ENCODE measurements at places on chromosomes 12 and 14.

DNA sequence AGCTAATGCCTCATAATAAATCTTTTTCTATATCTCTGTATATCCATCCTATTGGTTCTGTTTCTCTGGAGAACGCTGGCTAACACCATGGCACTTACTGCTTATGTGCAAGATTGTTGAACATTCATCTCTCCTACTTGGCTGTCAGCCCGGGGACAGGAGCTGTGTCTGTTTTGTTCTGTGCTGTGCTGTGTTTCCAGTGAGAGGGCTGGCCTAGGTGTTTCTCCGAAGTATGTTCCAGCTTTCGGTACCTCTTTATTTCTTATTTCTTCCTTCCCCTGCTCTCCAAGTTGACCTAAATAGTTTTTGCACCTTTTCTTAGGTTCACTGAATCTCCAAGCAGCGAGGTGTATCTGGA is 18.8 kb upstream of the NR4A1 start:
- DNase-seq, result no peak

DNA sequence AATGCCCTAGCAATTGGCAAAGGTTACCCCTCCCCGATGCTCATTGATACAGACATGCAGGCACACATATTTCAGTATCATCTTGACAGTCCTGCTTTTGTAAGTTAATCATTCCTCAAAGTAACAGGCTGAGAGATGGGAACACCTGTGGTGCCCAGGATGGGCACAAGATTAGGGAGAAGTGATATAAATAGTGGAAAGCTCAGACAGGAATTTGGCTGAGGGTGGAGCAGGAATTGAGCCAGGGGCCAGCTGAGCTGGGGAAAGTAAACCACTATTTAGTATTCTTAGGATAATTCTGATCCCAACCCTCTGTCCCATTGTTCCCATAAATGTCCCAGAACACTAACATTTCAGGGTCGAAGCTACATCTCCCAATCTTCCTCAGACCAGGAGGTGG is 38.3 kb downstream of the DAO start:
- DNase-seq, result no peak

DNA sequence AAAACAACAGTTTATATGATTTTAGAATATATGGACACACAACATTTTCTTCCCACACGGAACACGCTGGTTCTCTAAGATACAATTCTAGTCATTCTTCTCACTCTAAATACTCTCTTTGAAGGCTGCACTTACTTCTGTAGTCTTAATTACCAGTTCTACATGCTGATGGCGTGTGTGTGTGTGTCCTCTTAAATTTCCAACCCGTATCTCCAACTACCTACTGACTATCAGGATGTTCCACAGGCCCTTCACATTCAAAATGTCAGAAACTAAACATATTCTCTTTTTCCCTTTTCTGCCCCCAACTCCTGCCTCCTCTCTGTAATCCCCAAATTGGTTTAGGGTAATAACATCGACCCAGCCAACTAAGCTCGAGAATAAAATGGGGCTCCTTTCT is 75.2 kb downstream of the DUSP16 start:
- no peak for DNase-seq

- DNase-seq, result no peak
Measured at GRCh38 chr14:100725587-100726387, 905 bp upstream of the DLK1 start.

DNA sequence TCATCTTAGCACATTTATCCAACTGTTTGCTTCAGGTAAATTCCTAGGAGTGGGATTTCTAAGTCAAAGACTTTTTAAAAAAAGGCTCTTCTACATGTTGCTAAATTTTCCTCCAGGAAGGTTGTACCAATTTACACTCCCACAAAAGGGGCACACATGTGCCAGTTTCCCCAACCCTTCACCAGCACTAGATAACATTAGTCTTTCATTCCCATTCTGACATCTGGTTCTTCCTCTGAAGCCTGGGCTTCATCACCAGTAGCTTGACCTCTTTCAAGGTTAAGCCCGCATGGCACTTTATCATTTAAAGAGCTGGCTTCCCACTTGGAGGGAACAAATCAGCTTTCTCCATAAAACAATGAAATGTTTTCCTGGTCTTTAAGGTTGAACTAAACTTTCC is 168.4 kb downstream of the MYRFL start:
- no peak for DNase-seq

- DNase-seq, result no peak
Measured at GRCh38 chr14:69048456-69048855, 69.4 kb upstream of the ACTN1 start.

DNA sequence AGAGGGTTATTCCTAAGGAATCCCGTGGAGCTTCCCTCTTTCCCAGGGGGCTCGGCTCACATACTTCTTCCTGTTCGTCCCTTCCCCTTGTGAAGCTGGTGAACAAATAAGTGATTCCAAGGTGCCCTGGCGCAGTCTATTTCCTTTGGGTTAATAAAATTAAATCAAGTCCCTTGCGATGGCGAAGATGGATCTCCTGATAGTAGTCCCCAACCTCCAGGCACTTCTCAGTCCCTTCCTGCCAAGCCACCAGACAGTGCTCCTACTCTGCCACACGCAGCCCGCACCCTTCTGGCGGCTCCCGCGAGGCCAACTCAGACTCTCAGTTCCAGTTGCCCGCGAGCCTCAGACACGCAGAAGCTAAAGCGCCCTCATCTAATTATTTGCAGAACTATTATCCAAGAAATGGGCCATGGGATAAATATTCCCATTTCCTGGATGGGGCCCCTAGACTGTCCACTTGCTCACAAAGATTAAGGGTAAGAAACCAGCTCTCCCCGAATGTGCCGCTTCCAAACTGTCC is 2.4 kb upstream of the SIX6 start:
- DNase-seq, result no peak

DNA sequence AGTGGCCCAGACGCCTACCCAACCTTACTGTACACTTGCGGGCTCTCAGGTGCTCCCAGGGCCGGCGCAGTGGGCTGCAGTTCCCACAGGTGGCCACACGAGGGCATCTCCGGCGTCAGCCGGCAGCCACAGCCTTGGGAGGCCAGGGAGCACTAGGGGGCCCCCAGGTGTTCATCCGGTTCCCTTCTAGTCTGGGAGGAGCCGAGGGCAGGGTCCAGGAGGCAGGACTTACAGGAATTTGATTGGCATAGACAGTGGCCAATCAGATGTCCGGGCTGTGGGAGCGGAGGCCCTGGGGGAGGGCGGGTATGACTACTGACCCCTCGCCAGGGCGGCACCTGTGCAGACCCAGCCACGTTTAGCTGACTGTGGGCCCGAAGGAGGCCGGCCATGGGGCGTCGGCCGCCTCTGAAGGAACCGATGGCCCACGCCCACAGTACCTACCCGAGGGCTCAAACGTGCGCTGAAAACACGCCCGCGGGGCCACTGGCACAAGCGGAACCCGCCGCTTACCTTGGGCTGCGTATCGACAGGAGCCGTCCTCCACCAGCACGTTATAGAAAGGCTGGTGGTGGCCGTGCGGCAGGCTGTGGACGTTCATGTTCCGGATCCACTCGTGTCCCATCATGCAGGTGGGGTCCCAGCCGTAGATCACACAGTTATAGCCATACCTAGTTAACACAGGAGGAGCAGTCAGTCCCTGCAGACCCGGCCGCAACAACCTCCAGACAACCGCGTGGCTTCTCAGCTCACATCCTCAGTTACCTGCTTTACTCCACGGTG is 34.8 kb downstream of the FBXO21 start:
- peak; percentile 70 for DNase-seq

GRCh38 chr12:32450768-32451167 is 51.4 kb downstream of the FGD4 start:
- DNase-seq, result no peak

GRCh38 chr12:51403159-51403558 is 12.0 kb upstream of the GALNT6 start:
- DNase-seq, result no peak

GRCh38 chr14:89312932-89313331 is 104.1 kb downstream of the FOXN3 start:
- no peak for DNase-seq

DNA sequence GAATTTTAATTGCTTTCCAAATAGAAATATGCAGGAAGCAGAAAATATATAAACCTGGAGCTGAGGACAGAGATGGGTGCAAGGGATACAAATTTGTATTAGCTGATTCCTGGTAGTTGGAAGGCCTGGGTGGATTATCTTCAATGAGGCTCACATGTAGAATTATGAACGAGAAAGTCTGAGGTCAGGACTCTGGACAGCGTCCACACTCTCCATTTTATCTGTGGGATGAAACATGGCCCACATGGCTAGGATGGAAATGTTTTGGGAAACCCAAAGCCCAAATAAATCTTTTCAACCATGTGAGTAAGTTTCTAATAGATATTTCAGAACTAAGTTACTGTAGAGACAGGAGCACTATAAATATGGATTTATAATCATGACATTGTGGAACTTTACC is 256.1 kb downstream of the APAF1 start:
- DNase-seq, result no peak

GRCh38 chr14:71739273-71739990 is 192.8 kb upstream of the RGS6 start:
- DNase-seq, result no peak

GRCh38 chr12:57138526-57139272 is 8.7 kb downstream of the LRP1-AS start:
- no peak for DNase-seq

DNA sequence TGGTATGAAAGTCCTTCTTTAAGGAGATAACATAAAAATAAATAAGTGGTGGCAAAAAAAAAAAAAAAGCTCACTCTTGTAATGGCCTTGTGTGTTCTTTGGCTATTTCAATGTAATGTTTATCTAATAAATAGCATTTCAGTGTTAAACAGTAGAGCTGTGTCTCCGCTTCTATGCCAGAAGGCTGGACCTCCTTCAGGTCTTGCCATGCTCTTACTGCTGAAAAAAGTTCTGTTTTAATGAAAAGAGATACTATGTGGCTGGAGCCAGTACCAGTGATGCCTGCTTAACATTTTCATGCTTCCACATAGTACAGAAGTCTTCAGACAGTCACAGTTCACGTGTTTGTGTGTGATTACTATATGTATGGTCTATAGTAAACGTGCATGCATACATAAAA is 74.1 kb upstream of the PRICKLE1 start:
- DNase-seq, result no peak

DNA sequence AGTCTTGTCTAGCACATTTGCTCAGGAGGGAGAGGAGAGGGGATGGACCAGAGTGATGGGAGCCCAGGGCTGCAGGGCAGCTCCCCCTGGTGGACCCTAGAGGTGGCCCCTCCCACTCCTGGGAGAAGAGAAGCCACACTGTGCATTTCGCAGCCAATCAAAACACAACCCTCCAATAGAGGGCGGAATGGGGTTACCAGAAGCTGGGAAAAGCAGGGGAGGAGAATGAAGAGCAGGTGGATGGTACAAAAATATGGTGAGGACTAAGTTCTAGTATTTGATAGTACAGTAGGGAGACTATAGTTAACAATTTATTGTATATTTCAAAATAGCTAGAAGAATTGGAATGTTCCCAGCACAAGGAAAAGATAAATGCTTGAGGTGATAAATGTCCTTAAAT is 23.6 kb downstream of the VASH1 start:
- DNase-seq, result peak; percentile 58

GRCh38 chr12:96698521-96698920 is 208.5 kb upstream of the NEDD1 start:
- DNase-seq, result no peak

GRCh38 chr14:39398382-39398781 is 33.9 kb downstream of the FBXO33 start:
- DNase-seq, result no peak

DNA sequence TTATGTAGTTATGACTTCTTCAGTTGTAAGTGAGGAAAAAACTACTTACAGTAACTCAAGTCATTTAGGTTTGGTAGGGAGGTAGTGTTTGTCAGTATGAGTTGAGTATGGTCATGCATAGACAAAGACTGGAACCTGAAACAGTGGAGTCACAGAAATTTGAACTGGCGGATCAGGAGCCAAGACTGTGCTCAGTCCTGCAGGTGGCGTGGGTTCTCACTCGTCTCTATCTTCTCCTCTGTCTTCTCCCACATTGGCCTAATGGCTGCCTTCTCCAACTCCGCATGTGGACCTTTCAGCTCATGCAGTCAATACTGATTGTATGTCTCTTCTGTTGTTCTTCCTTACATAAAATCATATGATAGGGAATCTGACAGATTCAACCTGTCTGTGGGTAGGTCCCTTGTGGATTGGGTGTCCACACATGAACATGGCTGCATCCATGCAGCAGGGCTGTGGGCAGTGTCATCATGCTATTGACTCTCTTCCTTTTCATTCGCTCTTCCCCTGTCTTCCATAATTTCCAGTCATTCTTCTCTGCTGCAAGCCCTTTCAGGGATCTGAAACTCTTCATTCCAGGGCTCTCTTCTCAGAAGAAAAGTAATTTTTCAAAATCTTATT is 78.8 kb upstream of the NEDD1 start:
- DNase-seq, result no peak

- no peak for DNase-seq
Measured at GRCh38 chr12:28290262-28290661, 100.0 kb downstream of the CCDC91 start.

DNA sequence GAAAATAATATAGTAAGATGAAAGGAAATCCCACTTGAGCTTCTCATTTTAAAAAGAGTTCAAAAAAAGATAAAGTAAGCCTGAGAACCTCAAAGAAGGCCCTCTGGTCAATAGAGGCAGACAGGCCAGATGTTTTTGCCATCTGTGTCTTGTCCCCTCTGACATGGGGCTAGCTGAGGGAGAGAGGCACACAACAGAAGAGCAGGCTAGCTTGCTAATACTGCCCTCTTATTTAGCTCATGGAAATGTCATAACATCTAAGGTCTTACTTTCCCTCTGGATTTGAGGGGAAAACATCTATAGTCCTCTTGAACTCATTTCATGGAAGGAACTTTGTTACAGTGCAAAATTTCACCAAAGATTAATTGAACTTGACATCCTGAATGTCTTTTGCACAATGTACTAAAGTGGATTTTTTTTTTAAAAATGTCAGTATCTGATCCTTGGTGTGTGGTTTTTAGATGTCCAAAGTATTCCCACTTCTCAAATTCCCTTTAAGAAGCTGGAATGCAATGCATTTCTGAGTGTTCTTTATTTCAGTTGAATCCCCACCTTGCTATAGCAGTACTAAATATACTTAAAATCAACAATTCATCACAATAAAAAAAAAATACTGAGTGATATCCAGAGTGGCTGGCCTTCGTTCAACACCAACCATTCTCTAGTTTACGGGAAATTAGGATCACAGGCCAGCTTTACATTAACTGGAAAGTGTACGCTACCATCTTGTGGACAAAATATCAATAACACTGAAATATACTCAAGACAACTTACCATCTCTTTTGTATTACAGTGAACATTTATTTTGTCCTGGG is 176.7 kb downstream of the PAH start:
- DNase-seq, result no peak

- no peak for DNase-seq
Measured at GRCh38 chr12:109544955-109545531, 28.3 kb downstream of the MMAB start.

DNA sequence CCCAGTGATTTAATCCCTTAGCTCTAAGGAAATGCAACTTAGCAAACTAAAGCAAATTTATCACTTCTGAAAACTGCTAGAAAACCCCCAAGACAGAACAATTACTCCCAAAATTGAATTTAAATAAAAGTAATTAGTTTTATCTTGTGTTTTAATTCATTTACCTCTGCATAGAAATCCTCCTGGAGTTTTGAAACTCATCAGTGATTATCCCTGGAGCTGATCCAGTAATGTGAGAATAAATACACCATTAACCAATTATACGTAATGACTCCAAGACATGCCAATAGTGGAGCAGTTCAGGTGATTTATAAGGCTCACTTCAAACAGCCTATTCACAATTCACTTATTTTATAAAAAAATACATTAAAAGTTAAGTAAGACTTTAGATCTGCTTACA is 855.3 kb upstream of the FLRT2 start:
- no peak for DNase-seq

Data from stimulated activated CD4-positive, alpha-beta T cell treated with anti-CD3 and anti-CD28 coated beads, Interleukin-15, amount 100 ng/mL, for 48 hours (primary cell).